ENCODE measurements at places on chromosomes 12 and 14.

DNA sequence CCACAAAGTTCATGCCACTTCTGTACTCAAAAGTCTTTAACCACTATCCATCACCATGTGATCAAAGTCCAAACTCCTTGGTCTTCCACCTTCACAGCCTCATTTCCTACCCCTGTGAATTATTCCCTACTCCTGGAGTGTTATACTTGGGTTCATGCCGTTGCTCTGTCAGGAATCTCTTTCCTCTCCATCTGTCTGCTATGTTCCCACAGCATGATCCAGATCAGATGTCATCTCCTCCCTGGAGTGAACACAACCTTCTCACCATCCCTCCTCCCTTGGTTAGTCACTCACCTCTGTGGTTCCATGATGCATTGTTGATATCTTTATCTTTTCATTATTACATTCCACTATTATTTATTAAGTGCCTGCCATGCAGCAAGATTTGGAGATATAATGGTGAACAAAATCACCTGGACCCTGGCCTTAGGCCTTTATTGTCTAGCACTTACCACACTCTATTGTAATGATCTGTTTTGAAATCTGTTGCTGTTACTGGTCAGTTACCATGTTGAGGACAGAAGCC lies 22.4 kb downstream of the LACRT start:
- DNase-seq, result no peak

GRCh38 chr12:31250179-31250578 lies 75.8 kb downstream of the SINHCAF start:
- DNase-seq, result no peak

DNA sequence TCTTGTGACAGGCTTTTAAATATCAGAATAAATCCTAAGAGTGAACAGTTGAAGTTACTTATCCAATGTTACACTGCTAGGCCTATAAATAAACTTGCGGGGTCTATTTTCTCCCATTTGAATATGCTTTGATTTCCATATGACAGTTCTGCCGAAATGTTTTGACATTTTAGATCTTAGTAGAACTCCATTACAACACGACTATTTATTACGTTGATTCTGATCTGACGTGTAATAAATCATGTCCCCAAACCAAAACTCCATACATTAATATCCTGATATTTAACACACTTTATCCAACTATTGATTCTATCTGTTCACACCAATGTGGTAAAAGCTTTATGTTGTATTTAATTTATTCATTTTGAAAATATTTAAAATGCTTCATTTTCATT lies 16.1 kb upstream of the NEMF start:
- no peak for DNase-seq

DNA sequence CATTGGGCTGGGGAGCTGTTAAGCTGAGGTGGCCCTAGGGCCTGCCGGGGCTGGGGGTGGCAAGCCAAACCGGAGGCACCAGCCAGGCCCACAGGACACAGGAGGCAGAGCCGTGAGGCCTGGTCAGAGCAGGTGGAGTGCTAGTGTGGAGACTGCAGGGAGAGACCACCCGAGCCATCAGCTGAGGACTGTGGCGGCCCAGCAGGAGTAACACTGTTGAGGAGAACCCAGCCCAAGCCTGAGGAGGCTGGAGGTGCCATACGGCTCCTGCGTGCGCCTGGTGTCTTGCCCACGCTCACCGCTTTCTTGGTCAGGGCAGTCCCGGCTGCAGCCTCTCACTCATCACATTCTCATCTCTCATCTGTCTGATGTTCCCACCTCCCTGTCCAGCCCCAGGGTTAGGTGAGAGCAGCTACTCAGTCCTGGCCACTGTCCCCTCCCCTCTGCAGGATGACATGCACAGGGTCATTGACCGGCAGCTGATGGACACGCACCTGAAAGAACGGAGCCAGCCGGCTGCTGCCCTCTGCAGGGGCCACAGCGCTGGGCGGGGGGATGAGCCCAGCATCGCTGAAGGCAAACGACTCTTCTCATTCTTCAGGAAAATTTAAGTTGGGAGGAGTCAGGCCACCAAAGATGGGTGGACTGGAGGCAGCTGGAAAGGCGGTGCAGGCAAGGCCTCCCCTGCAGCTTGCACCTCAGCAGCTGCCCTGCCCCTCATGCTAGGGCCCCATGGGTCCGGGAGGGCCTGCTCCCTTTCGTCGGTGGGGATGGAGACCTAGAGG lies 23.8 kb downstream of the RAB35 start:
- no peak for DNase-seq

DNA sequence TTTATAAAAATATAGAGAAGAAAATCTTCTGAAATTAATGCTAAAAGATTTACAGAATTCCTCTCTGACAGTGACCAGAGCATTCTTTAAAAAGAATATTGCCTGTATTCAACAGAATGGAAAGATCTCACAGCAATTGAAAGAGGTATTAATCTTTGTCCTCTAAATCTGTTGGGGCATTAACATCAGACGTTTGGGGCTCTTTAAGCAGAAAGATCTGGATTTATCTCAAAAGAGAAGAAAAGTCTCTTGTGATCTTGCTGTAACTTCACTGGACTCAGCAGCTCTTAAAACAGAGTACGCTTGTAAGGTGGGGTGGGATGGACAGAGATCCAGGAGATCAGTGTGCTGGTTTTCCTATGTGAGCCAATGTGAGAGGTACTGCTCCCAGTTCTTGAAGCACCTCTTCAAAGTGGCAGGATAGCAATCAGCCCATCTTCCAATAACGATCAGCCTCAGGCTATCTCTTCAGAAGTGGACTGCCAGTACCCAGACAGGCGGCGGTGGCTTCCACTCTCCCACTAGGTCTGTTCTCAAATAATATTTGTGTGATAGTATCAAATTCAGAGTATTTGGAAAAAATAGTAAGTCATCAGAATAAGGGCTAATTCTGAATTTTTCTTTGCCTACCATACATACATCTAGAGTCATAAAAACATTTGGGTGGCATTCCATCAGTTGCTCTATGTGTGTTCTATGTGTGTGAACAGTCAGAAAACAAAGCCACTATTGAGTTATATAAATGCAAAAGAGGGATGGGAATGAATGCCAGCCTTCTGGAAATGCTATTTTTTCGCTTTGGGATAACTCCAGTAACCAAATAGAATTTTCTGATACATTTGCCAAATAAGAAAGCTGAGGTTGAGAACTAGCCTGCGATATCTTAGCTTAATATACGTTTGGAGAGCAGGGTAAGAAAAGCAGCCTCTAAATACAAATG lies 237.4 kb upstream of the RGS6 start:
- no peak for DNase-seq

DNA sequence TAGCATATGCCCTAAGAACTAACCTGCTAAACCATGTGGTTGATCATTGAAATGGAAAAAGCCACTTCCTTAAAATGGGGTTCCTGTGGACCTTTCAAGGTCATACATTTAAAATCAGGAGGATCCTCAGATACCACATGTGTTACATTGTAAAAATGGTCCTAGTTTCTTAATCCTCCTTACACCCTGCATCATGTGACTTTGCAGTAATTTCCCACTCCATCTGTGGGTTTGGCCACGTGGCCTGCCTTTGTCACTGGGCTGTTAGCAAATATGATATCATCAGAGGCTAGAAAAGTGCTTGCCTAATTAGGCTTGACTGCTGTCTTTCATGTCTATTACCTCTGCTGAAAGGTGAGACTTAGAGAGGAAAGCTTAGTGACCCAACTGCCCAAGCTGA lies 70.7 kb downstream of the CMKLR1 start:
- no peak for DNase-seq

GRCh38 chr12:6494968-6495367 lies 1.1 kb downstream of the NCAPD2 start:
- no peak for DNase-seq

- DNase-seq, result no peak
Measured at GRCh38 chr12:3216726-3217682, 139.8 kb downstream of the TSPAN9 start.

DNA sequence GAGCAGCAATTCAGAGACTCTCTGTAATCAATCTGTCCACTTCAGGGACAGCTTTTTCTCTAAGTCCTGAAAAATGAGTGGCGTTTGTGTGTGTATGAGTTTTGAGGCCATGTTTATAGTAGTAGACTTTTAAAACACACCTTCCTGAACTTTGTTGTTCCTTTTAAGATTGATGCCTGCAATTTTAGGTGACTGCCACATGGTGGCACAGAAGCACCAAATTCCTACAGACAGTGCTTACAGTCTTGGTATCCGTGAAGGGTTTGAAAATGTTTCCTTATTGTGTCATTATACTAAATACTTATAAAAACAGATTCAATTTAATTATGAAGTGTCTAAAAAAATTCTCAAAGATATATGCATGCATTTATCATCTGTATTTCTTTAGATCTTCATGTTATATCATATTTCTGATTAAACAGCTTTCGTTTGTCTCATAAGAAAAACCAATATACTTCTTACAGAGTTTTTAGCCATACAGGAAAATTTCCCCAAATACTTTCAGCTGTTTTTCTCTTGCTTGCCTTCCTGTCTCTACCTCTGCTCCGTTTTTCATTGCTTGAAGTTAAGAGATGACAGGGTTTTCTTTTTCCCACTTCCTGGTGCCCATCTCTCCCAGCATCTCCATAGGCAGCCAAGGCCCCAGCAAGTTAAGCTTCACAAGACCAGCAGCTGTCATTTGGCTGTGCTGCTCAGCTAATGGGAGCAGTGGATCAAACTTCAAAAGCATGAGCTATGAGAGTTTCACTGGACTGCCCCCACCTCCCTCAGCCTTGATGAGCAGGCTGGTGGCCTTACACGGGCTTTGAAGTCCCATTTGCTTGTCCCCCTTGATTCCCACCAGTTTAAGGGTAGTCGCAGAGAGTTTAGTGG lies 259.6 kb downstream of the AKAP6 start:
- DNase-seq, result no peak

GRCh38 chr14:101956179-101956885 lies 8.0 kb upstream of the DYNC1H1 start:
- no peak for DNase-seq

- no peak for DNase-seq
Measured at GRCh38 chr12:92431146-92431545, 271.6 kb upstream of the PLEKHG7 start.

- DNase-seq, result no peak
Measured at GRCh38 chr12:124566997-124567672, at the start of gene NCOR2. Gene NCOR2, minus strand, starts transcription at chr12:124567612. Its CDS starts 72,361 bp downstream, at chr12:124495251.

DNA sequence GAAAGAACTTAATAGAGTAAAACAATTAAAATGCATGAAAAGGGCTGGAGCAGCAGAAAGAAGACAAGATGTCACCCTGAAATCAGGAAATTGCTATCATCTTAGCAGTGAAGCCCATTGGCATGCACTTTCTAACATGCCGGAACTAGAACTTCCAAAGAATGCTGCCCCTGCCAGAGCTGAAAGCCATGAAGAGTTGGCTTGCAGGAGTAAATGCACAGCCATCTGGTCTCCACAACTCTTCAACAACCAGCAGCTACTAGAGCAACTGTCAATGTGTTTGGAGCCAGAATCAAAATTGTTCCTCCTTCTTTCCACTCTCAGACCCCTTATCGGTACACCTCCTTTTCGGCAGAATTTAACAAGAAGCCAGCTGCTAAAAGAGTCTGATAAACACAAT lies 414.1 kb downstream of the KCNH5 start:
- no peak for DNase-seq

DNA sequence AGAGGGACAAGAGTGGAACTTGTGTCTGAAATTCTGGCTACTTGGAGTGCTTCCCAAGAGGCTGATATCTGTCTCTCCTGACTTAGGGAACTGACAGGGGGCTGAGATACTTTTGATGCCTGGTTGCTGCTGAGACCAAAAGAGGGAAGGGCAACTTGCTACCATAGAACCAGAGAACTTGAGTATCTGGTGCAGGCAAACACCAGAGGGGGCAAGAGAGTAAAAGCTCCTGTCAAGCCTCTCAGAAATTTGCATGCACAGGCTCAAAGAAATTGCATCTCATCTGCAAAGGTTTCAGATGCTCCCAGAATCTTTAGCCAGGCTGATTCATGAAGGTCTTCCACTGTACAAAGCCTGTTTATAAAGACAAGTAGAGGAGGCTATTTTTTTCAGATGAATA lies 391.3 kb upstream of the FOXG1 start:
- DNase-seq, result peak; percentile 22

DNA sequence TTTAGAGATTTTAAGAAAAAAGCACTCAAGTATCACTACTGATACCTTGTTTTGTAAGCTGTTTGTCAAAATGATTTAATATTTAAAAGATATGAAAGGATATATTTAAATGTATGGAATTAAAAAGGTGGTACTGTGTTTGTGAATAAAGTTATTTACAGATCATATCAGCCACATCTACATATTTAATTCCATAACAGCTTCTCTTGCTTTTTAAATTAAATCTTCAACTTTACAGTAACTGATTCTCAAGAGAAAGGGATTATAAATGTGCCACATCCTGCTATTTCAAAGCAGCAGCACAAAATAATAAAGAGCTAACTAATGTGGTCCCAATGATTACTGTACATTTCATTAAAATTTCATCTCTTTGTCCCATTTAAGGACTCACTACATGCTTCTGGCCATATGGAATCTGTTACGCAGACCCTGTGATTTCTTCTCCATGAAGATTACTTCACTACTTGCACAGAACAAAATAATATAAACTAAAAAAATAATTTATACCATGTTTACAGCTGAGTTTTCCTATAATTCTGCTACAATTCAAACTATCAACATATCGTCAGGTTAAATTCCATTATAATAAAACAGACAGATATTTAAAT lies 117.8 kb downstream of the MED13L start:
- no peak for DNase-seq

DNA sequence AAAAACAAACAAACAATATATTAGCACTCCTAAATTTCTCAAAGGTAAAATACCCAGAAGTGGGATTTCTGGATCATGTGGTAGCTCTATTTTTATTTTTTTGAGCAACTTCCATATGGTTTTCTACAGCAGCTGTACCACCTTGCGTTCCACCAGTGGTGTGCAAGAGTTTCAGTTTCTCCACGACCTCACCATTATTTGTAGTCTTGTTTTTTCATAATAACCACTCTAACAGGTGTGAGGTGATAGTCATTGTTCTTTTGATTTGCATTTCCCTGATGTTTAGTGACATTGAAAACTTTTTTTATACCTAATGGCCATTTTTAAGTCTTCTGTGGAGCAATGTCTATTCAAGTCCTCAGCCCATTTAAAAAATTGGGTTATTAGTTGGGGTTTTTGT lies 127.3 kb upstream of the SLC38A2 start:
- DNase-seq, result no peak

DNA sequence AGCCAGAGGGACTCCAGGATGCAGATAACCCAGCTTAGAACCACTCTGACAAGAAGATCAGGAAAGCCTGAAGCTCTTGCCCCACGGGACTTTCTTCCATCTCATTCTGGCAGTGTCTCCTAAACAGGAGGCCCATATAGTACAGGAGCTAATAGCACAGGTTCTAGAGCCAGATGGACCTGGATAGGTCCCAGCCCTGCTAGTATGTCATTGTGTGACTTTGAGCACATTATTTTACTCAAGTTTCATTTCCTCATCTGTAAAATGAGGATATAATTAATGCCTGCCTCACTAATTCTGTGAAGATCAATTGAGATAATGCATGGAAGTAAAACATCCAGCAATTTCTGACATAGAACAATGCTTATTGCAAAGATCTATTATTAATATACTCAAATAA lies 66.5 kb upstream of the GZMB start:
- no peak for DNase-seq

- no peak for DNase-seq
Measured at GRCh38 chr12:4607056-4607455, 41.8 kb downstream of the AKAP3 start.
